ENCODE measurements at places on chromosomes 16 and 17.

DNA sequence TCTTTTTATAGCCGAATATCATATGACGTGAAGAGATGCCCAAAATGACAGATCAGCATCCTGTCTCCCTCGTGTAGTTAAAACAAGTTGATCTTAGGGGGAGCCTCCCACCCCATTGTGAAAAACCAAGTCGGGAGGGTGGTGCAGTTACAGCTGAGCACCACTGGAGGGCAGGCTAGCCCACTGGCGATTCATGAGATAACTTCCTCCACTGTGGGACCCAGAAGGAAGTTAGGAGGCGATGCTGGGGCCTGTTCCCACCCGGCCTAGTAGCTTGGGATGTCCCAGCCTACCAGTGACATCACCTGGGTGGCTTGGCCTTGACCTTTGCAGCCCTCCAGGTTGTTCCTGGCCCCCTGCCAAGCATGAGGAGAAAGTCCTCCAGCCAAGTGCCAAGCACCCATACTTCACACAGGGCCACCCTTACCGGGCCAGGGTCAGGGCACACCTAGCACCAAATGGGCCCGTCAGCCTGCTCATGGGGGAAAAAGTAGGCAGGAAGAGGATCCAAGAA is 8.1 kb upstream of the CPNE2 start:
- DNase-seq, result peak; percentile 45

GRCh38 chr17:40610359-40610758 is 37.3 kb downstream of the SMARCE1 start:
- DNase-seq, result no peak

- DNase-seq, result no peak
These were observed 1.3 kb upstream of the ZACN start for GRCh38 chr17:76077584-76078110.

DNA sequence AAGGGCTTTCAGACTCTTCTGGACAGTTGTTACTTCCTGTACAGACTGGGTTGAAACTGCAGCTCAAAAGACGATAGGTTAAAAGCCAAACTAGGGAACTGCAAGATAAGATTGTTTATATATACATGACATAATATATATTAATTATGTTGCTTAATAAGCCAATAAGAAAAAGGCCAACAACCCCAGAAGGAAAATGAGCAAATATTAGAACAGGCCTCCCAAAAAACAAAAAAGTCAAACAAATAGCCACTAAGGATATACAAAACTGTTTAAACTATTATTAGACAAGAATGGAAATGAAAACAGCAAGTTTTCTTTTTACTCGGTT is 495 bp upstream of the CMTR2 start:
- no peak for DNase-seq

DNA sequence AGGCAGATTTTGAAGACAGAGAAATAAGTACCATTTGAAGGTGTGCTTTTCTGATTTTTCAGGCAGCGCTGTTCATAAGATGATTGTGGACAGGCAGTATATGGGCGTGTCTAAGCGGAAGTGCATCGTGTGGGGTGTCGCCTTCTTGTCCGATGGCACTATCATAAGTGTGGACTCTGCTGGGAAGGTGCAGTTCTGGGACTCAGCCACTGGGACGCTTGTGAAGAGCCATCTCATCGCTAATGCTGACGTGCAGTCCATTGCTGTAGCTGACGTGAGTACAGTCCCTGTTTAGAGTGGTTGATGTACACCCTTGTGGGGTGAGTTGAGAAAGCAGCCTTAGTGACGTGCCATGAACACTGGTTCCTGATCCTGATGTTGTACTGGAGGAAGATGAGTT is 10.7 kb downstream of the UTP4 start:
- DNase-seq, result no peak

DNA sequence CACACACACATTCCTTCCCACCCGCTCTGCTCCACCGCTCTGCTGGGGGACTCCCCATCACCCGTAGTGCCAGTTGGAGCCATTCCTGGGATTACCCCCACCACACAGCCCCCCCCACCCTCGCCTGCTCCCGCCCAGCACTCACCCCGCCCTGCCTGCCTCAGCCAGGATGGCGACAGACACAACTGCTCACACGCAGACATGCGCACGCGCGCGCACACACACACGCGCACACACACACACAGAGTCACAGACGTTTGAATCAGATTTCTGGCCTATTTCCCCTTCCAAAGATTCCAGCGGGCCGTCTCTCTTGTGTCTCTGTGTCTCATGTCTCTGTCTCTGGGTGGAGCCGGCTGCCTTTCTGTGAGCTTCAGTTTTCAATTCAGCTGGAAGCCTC is 4.4 kb downstream of the CACNA1G start:
- DNase-seq, result no peak

GRCh38 chr16:77069929-77070328 is 121.1 kb upstream of the MON1B start:
- no peak for DNase-seq

GRCh38 chr16:30983898-30984610 is 953 bp upstream of the HSD3B7 start:
- no peak for DNase-seq

GRCh38 chr17:49132699-49133364 is at the start of gene B4GALNT2:
Gene B4GALNT2, plus strand, starts transcription at chr17:49132769. Its CDS starts 24 bp downstream, at chr17:49132793.
- peak; percentile 2 for DNase-seq

DNA sequence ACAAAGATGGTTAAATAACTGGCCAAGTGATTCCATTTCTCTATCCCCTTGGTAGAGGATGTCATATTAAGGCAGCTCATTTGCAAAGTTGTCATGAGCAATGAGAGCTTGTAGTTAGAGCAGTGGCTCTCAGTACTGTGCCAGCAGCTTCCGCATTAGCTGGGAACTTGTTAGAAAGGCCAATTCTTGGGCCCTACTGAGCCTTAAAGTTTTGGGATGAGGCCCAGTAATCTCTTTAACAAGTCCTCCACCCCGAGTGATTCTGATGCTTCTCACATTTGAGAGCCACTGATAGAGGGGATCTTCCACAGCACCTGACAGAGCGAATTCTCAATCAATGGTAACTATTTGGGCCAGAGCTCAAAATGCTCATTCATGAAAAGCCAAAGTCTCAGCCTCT is 20.2 kb upstream of the CCL1 start:
- no peak for DNase-seq

GRCh38 chr17:33892717-33893591 is 362.1 kb upstream of the CCL2 start:
- no peak for DNase-seq

GRCh38 chr16:88693420-88694177 is 7.3 kb upstream of the SNAI3 start:
- no peak for DNase-seq

DNA sequence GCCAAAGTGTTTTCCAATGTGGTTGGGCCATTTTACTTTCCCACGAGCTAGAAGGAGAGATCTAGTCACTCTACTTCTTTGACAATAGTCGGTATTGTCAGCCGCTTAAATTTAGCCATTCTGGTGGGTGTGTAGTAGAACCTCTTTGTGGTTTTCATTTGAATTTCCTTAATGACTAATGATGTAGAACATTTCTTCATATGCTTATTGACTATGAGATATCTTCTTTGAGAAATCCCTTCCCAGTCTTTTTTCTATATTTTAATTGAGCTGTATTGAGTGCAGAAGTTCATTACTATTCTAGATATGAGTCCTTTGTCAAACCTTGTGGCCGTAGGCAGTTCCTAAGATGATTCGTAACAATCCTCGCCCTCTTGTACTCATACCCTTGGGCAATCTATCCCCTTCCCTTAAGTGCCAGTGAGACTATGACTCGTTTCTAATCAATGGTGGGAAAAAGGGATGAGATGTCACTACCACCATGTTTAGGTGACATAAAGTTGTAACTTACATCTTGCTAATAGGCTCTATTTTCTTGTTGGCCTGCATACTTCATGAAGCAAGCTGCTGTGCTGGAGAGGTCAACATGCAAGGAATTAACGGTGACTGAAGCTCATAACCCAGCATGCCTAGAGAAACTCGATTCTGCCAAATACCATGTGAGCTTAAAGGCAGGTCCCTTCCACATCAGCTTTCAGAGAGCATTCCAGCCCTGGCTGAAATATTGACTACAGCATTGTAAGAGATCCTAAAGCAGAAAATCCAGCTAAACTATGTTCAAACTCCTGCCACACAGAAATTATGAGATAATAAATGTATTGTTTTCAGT is 817.9 kb upstream of the SOX9 start:
- no peak for DNase-seq

- DNase-seq, result no peak
These were observed 559 bp downstream of the ITGAM start for GRCh38 chr16:31260136-31260931.

- peak; percentile 65 for DNase-seq
These were observed 10.0 kb downstream of the ATP5PD start for GRCh38 chr17:75036643-75037268.

- DNase-seq, result no peak
These were observed 12.3 kb downstream of the CPPED1 start for GRCh38 chr16:12791340-12791739.

- no peak for DNase-seq
These were observed 9.2 kb upstream of the SERPINF1 start for GRCh38 chr17:1752425-1753262.

DNA sequence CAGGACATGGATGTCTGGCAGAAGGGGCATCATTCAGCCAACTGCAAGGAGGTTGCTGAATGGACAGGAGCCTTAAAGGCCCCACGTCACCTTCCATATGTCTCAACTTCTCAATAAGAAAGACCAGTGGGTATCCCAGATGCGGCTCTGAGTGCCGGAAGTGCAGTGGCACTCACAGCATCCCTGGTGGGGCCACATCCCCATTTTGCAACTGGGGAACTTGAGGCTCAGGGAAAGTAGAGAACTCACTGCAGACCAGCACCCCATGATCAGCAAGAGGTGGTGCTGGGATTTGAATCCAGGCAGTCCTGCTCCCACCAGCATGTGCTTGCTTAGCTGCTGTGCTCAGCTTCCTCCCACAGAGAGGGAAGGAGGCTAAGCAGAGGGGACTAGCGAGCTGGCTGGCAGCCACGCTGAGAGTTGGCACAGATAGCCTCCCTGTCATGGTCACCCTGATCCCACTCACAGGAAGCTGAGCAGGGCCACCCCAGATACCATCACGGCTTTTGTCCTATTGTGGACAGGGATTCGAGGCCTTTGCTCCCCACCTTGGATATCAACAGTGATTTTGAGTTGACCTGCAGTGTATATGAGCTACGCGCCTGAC is 294.2 kb upstream of the FOXF1 start:
- DNase-seq, result no peak

GRCh38 chr17:77151186-77151585 is 10.4 kb downstream of the SEC14L1 start:
- DNase-seq, result no peak

- DNase-seq, result no peak
These were observed 26.5 kb downstream of the TMEM98 start for GRCh38 chr17:32954477-32954876.

- no peak for DNase-seq
These were observed 62.1 kb downstream of the PRKCA start for GRCh38 chr17:66364508-66364907.

- DNase-seq, result no peak
These were observed 102.0 kb downstream of the ABCC6 start for GRCh38 chr16:16121185-16121727.

- DNase-seq, result no peak
These were observed 49.9 kb downstream of the CDYL2 start for GRCh38 chr16:80754476-80754875.

DNA sequence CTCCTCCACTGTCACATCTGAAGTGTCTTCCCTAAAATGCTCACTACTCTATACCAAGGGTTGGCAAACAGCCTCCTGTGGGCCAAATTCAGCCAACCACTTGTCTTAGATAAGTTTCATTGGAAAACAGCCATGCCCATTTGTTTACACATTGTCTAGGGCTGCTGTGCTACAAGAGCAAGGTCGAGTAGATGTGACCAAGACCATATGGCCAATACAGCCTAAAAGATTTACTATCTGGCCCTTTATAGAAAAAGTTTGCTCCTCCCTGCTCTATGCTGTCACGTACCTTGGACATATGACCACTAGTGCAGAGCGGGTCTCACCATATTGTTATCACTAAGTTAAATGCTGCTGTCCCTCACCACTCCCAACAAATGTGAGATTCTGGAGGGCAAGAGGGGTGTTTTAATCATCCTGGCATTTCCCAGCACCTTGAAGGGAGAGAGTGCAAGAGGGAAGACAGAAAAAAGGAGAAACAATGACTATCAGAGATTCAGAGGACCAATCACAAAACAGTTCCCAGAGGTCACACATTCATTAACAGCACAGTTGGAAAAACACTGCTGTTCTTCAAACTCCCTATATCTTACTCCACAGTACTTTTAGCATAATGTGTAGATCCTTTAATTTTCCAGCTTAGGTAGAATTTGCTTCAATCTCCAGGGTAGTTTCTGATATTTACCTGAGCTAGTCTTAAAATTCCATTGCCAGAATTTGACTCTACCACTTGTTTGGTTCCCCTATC is 13.2 kb downstream of the LSM12 start:
- DNase-seq, result no peak

DNA sequence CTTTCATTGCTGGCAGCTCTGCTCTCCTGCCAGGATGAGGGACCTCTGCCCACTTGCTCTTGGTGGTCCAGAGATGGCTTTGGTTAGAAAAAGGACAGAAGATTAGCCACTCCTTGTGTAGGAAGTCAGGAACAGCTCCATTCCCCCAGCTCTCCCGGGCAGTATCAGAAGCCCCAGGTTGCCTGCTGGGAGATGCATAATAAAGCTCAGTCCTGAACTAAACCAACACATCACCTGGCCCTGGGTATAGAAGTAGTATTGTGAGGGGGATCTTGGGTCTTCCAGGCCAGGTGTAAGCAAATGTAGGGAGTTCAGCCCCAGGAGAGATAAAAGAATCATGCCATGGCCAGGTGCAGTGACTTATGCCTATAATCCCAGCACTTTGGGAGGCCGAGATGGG is 52.4 kb downstream of the NEUROD2 start:
- no peak for DNase-seq

DNA sequence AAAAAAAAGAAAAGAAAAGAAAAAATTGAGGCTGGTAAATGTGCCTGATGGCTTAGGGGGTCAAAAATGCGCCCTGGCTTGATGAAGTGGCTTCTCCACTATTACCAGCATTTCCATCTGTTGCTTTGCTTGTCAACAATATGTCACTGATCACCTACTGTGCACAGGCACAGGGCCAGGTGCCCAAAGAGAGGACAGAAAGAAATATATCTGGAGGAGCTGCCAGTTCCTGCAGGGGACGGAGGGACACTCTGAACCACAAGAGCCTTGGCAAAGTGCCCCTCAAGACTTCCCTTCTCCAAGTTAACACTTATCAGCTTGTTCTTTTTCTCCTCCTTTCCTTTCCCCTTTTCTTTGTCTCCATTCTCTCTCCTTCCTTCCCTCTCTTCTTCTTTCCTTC is 34.7 kb downstream of the GINS3 start:
- no peak for DNase-seq
